ENCODE measurements at places on chromosomes 13 and 19.

- no peak for DNase-seq
Observed at GRCh38 chr19:23771316-23771715, 12.6 kb upstream of the ZNF681 start.

DNA sequence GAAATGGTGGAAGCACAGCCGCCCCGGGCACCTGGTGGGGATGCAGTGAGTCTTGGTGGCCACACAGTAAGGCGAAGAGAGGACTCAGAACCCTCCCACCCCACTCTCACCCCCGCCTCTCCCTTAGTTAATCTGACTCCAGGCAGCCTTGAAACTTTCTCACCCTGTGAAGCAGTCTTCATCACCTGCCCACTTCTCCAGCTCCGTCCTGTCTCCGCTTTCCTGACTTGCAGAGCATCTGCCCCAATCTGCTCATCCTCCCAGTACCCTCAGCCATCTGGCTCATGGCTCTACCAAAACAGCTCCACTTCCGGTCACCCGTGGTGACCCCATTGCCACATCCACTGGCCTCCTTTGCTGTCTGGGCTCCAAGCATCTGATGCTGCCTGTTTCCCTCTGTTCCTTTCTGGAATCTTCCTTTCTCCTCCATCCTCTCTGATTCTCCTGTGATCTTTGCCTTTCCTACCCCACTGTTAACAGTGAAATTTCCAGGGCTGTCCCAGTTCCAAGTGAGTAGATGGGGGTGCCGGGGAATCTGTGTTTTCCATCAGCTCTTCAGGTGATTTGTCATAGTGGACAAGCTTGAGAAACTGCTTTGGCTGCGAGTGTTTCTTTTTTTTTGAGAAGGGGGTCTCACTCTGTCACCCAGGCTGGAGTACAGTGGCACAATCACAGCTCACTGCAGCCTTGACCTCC, 4.3 kb downstream of the USF2 start:
- DNase-seq, result no peak

DNA sequence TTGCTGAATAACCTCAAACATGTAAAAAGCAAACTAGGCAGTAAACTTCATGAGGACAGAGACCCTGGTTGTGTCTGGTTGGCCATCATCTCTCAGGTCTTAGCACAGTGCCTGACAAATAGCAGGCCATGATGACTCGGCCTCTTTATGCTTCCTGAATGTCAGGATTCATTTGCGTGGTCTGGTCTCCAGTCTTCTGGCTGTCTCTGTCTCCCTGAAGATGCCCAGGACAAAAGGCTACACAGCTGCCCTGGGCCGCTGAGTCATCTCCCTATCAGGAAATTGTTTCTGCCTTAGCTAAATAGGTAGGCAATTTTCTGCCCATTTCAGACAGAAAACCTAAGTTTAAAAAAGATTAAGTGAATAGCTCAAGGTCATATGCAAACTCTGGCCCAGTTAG, 84.1 kb upstream of the FNDC3A start:
- no peak for DNase-seq

DNA sequence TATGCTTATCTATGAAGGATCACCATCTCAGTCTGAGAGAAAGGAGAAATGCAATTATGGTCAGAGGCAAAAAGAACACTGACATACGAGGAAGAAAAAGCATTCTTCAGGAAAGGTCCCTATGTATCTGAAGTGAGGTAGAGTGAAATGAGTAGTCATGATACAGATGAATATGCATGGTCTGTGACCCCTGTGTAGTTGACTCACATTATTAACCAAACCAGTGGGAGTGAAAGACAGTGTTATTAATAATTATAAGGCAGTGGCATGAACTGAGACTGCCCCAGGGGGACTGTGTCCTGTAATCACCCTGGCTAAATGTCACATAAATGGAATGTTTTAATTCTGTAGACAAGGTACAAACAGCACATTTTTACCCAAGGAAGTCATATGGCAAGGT, 1320.2 kb upstream of the PCDH9 start:
- no peak for DNase-seq

- no peak for DNase-seq
Observed at GRCh38 chr13:27712421-27712820, 79.9 kb upstream of the GSX1 start.

DNA sequence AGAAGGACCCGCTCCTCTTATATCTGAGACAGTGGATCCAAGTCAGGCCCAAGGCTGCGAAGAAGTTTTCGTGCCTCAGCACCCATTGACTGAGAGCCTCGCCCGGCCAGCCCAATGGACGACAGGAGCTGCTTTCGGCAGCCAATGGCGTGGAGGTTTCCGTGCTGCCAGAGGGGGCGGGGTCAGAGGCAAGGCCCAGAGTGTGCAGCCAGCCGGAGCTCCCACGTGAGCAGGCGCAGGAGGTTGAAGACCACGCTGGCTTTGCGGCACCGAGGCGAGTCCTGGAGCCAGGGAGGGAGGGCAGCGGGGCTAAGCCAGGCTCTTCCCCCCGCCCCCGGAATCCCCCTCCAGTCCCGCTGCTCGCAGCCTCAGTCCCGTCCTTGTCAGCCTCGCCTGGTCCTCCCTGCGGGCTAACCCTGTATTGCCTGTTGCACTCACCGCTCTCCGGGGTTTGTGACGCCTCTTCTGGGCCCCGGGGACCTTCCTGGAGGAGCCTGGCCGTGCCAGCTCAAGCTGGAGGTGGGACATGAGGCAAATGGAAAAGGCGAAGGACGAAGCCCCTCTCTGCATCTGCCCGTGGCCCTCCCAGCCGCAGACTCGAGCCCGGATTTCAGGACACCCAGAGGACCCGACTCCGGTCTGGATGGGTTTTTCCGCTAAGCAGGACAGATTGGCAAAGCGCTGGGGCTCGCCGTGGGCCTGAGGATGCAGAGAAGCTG, 1.5 kb downstream of the IFNL4 start:
- DNase-seq, result no peak

DNA sequence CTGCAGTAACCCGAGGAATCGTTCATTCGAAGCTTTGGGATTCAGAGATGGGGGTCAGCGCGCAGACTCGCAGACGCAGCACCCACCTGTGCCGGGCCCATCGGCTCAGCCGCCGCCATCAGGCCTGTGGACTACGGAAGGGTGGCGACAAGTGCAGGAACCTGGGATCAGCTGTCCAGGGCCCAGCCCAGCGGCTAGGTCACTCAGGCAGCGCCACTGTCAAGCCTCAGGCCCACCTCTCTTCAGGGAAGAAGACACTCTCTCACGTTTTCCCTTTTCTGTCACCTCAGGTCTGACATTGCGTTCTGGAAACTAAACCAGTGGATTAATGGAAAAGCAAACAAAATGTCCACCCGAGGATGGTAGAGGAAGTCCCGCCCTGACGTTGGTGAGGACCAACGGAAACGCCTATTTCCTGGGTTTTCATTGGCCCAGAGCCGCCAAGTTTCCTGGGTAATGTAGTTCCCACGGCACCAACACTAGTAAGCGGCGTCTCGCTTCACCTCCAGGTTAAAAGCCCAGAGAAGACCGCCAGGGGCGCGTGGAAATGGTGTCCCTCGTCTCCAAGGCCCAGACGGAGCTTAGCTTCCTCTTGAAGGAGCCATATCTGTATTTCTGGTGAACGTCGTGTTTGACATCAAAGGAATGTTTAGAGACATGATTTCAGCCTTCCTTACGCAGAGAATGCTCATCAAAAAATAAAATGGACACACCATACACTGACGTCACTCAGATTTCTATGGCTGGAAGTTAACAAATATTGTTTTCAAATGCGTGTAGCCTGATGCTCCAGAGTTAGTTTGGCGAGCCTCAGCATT, at the start of gene ZNF772:
Gene ZNF772, minus strand, starts transcription at position 376 of the 818 bp plus-strand sequence. Its CDS starts 257 bp downstream, at position 119.
- DNase-seq, result peak; percentile 90

DNA sequence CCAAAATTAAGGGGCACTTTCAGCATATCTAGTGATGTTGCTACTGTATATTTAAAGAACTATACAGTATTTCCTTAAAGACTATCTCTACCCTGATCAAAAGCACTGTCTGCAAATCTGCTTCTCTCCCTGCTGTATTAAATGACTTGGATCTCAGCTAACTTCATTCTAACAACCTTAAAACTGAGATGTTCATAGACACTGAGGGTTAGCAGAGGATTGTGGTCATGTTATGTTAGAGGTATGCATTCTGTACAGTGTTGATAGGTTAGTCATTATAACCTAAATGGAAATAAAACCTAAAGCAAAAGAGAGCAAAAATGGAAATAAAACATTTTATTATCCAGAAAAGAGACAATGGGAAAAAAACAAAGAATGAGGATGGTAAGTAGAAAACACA, 9.9 kb downstream of the GPR183 start:
- no peak for DNase-seq

- peak; percentile 81 for DNase-seq
Observed at GRCh38 chr19:51702103-51702824, 9.1 kb downstream of the SPACA6 start.
